ENCODE measurements at places on chromosomes 16 and 17.

GRCh38 chr17:63998050-63998720 is at the start of gene PRR29:
Gene PRR29 (plus strand): TSS chr17:63998351. CDS start chr17:63998365, 14 bp downstream.
- DNase-seq: peak; percentile 30

GRCh38 chr16:84795329-84796053 is 24.3 kb upstream of the CRISPLD2 start:
- DNase-seq: no peak

- DNase-seq: no peak
Observed at GRCh38 chr16:79415983-79416640, 184.4 kb downstream of the MAF start.

- peak; percentile 49 for DNase-seq
Observed at GRCh38 chr16:52469775-52470174, 77.2 kb downstream of the TOX3 start.

GRCh38 chr16:54901606-54902005 is 29.1 kb upstream of the IRX5 start:
- DNase-seq: no peak

- DNase-seq: no peak
Observed at GRCh38 chr17:82893779-82894178, 54.0 kb upstream of the ZNF750 start.

- DNase-seq: no peak
Observed at GRCh38 chr17:54518706-54519105, 381.9 kb upstream of the TOM1L1 start.

GRCh38 chr16:69241926-69242325 is 55.0 kb downstream of the SNTB2 start:
- DNase-seq: no peak

- no peak for DNase-seq
Observed at GRCh38 chr16:86300746-86301481, 209.4 kb upstream of the FOXF1 start.

DNA sequence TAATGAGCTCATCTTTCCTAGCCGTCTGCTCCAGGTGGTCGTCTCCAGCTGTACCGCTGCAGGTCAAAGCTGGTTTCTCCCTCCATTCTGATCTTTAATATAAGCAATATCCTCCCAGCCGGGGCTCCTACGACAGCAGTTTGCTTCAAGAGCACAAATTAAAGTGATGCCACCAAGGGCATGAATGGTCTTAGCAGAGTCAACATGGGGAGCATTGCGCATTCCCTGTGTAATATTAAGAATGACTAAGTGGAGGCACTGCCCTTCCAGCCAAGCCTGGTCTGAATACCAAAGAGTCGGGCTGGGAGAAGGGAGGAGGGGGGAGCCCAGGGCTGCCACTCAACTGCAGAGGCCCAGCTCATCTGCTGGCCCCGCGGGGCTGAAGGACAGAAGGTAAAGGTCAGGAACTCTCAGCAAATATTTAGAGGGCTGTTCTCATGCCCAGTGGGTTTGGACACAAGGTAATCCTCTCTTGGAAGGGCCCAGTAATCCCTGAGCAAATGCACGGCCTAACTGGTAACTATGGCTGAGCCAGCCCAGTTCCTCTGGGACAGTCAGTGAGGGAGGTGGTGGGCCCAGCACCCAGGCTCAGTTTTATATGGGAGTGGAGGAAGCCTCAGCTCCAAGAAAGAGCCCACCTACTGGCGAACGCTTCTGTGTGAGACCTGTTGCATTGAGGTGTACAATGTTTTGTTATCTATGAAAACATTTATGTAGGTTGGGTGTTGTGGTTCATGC is 121.2 kb downstream of the IRX3 start:
- DNase-seq: no peak

DNA sequence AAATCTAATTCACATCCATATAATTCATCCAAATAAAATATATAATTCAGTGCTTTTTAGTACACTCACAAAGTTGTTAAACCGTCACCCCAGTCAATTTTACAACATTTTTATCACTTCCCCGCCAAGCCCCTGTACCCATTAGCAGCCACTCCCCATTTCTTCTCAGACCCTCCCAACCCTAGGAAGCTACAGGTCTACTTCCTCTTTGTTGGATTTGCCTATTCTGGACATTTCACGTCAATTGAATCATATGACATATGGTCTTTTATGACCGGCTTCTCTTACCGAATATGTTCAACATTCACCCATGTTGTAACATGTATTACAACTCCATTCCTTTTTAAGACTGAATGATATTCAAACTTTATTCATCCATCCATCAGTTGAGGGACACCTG is 19.9 kb upstream of the MLKL start:
- no peak for DNase-seq

DNA sequence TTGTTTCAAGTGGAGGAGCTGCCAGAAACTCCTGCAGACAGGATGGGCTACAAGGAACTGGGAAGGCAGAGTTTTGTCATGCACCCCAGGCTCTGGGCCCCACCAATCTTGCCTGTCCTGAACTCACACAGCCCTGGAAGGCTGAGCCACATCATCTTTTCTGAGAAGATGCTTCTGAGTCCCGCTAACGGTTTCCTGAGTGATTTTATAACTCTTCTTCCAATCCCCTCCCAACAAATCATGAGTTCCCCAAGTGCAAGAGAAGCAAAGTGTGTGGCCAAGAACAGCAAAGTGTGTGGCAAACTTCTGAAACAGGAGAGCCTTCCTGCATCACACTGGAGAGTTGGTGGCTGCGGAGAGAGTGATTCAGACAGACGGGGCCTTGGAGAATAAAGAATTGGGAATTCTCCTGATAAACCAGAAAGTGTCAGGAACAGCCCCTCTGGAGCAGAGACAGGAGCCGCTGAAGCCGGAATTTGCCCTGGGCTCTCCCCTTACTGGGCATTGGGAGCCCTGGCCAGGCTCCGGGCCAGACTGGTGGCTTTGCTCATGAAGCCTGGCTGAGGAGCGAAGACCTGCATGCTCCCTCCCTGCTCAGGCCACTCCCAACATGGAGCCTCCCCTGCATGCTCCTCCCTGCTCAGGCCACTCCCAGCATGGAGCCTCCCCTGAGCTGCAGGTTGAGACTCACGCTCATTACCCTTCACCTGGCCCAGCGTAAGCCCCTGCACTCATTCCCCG is 47.2 kb downstream of the PITPNM3 start:
- DNase-seq: no peak

DNA sequence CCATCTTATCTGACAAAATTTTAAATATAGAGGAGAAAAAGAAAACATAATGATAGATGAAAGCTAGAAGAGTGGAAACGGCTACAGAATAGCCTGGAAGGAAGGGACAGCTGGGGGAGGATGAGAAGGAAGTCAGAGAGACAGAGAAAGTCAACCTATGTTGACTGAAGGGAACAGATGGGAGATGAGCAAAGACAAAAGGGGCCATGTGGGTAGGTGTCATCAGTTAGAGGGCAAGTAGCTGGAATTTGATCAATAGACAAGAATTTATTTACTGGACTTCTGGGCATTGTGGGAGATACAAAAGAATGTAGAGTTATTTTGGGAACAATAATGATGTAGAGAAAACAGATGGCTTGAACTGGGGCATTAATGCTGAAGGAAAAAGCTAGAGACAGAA is 194.4 kb downstream of the ANKFN1 start:
- DNase-seq: no peak

DNA sequence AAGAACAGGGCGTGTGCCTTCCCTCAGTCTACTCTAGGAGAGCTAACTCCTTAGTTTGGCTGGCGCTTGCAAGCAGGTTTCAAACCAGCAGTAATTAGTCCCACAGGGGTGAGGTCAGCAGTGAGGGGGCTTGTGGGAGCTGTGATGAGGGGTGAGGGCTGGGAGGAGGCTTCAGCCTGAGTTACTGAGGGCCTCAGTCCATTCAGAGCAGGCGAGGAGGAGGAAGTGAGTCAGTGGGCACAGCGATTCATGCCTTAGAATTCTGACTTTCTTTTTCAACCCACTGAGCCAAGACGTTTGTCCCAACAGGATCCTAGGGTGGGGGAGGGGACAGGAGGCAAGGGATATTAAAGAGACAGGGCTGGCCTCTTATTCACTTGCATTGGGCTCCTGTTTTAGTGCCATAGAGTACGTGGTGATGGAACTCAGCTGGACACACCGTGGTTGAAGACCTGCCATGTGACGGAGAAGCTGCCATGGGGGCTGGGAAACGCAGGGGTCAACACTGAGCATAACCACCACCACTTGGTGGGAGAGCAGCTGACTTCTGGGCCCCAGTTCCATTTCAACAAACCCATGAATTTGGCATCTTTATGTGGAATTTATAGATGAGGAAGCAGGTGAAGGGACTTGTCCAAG is 8.3 kb upstream of the ITGA3 start:
- no peak for DNase-seq

DNA sequence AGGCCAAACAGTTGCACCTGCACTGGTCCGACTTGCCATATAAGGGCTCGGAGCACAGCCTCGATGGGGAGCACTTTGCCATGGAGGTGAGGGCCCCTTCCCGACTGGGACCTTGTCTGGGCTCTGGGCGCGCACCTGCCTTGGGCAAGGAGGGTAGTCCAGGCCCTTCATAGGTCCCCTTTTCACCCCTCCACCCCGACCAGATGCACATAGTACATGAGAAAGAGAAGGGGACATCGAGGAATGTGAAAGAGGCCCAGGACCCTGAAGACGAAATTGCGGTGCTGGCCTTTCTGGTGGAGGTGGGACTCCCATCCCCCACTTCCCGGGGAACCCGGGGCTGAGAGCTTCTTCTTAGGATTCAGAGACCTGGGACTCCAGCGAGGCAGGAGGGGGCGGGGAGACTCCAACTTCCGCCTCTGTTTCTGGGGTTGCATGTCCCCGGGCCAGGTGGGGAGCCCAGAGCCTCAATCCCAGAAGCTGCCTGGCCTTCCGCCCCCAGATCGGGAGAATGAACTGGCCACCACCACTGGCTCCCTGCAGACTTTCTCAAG is 7.8 kb downstream of the CA4 start:
- DNase-seq: no peak

DNA sequence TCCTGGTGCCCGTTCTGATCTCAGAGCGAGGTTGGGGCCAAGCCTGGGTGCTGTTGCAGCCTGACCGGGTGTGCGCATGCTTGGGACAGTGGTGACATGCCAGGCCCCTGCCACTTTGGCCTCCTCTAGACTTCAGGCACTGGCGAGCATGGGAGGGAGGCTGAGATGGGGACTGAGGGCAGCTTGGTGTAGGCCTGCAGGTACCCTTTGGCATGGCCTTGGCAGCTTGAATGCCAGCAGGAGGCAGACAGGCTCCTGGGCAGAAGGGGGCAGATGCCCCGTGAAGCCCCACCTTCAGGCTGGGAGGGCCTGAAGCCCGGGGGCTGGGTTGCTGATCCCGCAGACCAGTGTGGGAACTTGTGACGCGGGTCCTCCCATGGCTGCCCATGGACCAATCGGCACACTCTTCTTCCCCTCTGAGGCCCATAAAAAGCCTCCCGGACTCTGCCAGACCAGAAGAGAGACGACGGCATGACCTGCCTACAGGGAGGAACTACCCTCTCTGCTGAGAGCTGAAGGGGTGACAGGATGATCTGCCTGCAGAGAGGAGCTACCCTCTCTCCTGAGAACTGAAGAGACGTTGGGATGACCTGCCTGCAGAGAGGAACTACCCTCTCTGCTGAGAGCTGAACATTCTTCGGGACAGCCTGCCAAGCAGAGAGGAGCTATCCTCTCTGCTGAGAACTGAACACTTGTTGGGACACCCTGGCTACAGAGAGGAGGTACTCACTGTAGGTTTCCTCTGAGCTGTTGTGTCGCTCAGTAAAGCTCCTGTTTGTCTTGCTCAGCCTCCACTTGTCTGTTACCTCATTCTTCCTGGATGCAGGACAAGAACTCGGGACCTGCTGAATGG is 17.5 kb downstream of the RHOT1 start:
- DNase-seq: no peak

GRCh38 chr17:55434721-55435120 is 13.1 kb upstream of the MMD start:
- DNase-seq: no peak

- DNase-seq: peak; percentile 63
Observed at GRCh38 chr17:37489197-37490001, at the start of gene DUSP14. Gene DUSP14 (plus strand): TSS chr17:37489891. CDS start chr17:37512273, 22,382 bp downstream.

GRCh38 chr17:58172369-58173071 is 5.7 kb downstream of the OR4D2 start:
- no peak for DNase-seq

- DNase-seq: peak; percentile 27
Observed at GRCh38 chr16:84144859-84145639, at the start of the genes DNAAF1 and HSDL1. Gene DNAAF1 (plus strand): TSS chr16:84145308. CDS start chr16:84145441, 133 bp downstream. Gene HSDL1 (minus strand): TSS chr16:84145177. CDS start chr16:84131321, 13,856 bp downstream.

DNA sequence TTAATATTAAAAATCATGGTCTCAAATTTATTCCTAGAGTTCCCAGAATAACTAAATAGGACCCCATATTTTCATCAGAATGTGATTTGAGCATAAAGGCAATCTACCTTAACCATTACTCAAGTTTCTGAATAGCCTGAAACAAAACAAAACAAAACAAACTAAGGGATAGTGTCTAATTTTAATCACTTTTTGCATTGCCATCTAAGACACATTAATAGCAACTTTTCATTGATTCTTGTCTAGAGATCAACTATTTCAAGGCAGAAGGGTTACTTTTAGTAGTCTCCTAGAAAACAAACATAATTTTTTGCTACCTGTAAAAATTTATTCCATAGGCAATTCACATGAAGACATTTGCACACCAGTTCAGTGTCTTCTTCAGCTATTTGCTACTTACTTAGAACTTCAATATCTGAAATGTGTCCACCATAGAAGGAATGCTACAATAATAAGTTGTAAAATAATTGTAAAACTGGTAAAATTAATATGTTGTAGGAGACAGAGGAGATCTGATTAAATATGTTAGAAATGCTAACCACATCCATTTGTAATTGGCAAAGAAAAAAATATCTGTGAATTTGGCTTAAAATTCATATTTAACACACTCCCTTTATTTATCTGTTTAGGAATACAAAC is 94.7 kb downstream of the SKAP1 start:
- DNase-seq: no peak

DNA sequence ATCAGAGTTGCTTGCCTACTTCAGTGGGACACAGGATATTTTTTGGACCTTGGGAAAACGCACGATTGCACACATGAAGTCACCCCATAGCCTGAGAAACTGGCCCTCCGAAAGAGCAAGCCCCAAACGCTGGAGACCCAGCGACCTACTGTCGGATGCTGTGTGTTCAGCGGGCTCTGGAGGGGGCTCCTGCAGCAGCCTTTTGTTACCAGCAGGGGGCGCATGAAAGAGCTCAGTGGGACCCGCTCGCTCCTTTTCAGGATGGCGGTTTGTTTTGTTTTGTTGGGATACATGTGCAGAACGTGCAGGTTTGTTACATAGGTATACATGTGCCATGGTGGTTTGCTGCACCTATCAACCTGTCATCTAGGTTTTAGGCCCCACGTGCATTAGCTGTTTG is 28.4 kb downstream of the MYH3 start:
- DNase-seq: no peak

- no peak for DNase-seq
Observed at GRCh38 chr16:67893743-67894399, 817 bp downstream of the PSKH1 start.

GRCh38 chr16:68347605-68348004 is 36.8 kb downstream of the PRMT7 start:
- no peak for DNase-seq
